ENCODE measurements at places on chromosomes 11 and 22.

GRCh38 chr11:45919806-45920530, 2.3 kb upstream of the PEX16 start:
- no peak for DNase-seq

DNA sequence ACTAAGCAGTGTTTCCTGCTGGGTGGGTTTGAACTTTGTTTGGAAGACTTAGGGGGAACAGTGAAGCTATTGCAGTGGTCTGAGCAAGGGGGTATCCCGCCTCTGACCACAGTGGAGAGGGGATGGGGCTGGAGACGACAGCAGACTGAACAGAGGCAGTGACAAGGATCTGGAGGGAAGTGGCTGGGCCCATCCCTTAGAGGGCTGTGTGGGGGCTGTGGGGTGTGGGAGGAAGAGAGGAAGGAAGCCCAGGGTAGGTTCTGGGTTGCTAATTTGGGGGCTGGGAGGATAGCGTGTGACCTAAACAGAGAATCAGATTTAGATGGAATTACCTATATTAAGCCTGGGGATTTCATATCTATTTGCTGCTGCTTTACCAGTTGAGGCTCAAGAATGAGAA, 70.7 kb downstream of the BMAL1 start:
- DNase-seq: no peak

GRCh38 chr11:120186456-120186773, 24.4 kb upstream of the OAF start:
- DNase-seq: no peak

DNA sequence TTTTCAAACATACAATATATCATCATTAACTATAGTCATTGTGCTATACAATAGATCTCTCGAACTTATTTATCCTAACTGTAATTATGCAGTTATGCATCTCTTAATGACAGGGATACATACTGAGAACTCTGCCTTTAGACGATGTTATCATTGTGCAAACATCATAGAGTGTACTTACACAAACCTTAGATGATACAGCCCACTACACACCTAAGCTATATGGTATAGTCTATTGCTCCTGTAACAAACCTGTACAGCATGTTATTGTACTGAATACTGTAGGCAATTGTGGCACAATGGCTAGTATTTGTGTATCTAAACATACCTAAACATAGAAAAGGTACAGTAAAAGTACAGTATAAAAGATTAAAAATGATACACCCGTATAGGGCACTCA, 27.4 kb upstream of the NRGN start:
- DNase-seq: no peak

DNA sequence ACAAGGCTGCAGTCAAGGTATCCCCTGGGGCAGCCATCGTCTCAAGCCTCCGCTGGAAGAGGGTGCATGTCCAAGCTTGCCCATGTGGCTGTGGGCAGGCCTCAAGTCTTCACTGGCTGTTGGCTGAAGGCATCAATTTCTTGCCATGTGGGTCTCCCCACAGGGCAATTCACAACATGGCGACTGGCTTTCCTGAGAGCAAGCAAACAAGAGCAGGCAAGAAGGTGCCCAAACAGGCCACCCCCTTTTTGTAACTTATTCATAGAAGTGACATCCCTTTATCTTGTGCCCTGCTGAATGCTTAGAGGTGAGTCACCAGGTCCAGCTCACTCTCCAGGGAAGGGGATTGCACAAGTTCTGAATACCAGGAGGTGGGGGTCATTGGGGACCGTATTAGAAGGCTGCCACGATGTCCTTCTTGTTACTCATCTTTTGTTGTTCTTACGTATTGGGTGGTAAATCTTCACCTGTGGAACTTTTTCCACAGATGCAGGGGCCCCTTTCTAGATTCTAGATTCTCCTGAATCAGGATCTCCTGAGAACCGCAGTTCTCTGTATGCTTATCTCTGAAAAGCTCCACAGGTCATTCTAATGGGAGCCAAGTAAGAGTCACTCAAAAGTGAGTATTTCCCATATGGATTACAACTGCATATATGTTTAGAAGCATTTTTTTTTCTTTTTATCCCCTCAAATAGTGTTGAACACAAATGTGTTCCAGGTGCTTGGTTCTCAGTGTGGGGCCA, 44.2 kb upstream of the MICAL2 start:
- no peak for DNase-seq

GRCh38 chr11:67665541-67666302, 8.7 kb downstream of the ALDH3B2 start:
- DNase-seq: no peak

DNA sequence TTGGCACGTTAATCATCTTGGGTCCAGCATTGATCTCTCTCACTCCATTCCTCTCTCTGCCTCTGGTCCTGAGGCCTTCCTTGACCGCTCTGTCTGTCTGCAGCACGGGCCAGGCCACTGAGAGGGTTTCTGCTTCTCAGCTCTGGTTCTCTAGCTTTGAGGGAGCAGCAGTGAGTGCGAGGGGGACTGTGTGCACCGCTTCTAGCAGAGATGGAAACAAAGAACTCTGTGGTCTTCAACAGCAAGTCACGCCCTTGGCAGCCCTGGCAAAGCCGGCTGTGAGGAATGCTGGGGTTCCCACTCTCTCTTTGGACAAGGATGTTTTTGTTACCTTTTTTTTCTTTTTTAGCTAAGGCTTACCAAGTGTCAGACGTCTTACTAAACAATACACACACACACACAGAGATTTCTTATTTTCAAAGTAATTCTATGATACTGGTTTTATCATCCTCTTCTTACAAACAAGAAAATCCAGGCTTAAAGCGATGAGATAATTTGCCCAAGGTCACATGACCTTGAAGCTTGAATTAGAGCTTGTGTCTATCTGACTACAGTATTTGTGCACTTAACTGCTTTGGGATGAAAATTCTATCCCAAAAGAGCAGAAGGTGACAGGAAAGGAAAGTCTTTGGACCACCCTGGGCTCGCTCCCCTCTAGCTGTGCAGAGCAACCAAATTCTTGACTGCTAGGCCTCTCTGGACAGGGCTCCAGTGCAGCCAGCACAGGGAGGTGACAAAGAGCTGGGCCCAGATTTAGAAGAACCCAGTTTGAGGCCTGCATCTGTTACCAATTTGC, 293.2 kb downstream of the NTM start:
- DNase-seq: no peak

DNA sequence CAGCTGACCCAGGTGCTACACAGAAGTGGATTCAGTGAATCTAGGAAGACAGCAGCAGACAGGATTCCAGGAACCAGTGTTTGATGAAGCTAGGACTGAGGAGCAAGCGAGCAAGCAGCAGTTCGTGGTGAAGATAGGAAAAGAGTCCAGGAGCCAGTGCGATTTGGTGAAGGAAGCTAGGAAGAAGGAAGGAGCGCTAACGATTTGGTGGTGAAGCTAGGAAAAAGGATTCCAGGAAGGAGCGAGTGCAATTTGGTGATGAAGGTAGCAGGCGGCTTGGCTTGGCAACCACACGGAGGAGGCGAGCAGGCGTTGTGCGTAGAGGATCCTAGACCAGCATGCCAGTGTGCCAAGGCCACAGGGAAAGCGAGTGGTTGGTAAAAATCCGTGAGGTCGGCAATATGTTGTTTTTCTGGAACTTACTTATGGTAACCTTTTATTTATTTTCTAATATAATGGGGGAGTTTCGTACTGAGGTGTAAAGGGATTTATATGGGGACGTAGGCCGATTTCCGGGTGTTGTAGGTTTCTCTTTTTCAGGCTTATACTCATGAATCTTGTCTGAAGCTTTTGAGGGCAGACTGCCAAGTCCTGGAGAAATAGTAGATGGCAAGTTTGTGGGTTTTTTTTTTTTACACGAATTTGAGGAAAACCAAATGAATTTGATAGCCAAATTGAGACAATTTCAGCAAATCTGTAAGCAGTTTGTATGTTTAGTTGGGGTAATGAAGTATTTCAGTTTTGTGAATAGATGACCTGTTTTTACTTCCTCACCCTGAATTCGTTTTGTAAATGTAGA, 1.7 kb downstream of the MALAT1 start:
- no peak for DNase-seq

GRCh38 chr11:104765401-104766095, 132.7 kb downstream of the CASP12 start:
- no peak for DNase-seq

DNA sequence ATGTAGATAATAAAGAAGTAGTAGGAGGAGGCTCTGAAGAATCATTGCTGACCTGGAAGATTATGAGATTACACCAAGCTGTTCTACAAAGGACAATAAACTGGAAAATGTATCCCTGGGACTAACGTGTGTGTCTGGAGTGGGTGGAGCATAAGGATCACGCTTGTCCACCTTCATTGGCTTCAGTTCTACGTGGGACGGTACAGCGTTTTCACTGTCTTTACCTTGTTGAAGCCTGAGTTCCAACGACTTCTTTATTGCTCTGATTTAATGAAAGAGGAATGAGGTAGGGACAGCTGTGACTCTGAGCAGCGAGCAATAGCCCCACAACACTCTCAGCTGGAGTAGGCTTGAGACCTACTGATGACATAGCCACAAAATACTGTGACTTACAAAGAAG, 87.0 kb downstream of the ARHGAP42 start:
- DNase-seq: no peak

GRCh38 chr22:40594924-40595323, 41.6 kb downstream of the MRTFA start:
- no peak for DNase-seq

GRCh38 chr11:128299132-128299726, 288.1 kb downstream of the ETS1 start:
- peak; percentile 45 for DNase-seq

DNA sequence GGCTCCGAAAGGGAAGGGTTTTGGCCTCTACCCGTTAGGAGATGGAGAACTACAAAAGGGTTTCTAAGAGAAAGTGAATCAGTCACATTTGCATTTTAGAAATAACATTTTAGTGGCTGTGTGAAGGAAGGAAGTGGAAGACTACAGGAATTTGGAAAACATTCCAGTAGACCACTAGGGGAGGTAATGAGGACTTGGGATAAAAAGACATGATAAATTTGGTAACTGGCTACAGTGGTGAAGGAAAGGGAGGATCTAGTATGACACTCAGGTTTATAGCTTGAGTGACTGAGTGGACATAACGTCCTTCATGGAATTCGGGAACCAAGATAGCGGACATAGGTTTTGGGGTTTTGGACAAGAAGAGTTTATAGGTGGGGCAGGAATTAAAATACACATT, 7.0 kb upstream of the RRM1 start:
- no peak for DNase-seq

DNA sequence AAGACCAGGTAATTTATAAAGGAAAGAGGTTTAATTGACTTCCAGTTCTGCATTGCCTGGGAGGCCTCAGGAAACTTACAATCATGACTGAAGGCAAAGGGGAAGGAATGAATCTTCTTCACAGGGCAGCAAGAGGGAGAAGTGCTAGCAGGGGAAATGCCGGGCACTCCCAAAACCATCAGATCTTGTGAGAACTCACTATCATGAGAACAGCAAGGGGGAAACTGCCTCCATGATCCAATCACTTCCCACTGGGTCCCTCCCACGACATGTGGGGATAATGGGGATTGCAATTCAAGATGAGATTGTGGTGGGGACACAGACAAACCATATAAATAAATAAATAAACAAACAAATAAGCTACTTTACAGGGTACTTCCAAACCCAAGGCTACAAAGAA, 28.8 kb upstream of the EXPH5 start:
- no peak for DNase-seq

- DNase-seq: no peak
Observed at GRCh38 chr22:49623176-49623575, 204.5 kb downstream of the BRD1 start.

DNA sequence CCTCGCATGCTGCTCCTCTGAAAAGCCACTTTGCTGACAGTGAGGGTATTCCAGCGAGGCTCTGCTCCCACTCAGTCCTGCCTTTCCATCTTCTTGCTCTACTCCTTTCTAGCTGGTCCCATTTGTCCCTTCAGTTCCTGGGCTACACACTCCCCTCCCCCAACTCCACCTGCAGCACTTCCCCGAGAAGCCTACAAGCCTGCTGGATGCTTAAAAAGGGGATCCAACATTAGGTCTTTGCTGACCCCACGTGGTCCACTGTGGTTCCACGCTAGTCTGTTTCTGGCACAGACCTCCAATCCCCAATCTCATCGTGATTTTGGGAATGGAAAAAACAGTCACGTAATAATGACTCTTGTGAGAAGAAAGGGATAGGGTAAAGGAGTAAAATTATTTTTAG, 121.6 kb upstream of the SNX19 start:
- DNase-seq: no peak

GRCh38 chr22:41919357-41920224, 4.7 kb upstream of the SHISA8 start:
- no peak for DNase-seq

DNA sequence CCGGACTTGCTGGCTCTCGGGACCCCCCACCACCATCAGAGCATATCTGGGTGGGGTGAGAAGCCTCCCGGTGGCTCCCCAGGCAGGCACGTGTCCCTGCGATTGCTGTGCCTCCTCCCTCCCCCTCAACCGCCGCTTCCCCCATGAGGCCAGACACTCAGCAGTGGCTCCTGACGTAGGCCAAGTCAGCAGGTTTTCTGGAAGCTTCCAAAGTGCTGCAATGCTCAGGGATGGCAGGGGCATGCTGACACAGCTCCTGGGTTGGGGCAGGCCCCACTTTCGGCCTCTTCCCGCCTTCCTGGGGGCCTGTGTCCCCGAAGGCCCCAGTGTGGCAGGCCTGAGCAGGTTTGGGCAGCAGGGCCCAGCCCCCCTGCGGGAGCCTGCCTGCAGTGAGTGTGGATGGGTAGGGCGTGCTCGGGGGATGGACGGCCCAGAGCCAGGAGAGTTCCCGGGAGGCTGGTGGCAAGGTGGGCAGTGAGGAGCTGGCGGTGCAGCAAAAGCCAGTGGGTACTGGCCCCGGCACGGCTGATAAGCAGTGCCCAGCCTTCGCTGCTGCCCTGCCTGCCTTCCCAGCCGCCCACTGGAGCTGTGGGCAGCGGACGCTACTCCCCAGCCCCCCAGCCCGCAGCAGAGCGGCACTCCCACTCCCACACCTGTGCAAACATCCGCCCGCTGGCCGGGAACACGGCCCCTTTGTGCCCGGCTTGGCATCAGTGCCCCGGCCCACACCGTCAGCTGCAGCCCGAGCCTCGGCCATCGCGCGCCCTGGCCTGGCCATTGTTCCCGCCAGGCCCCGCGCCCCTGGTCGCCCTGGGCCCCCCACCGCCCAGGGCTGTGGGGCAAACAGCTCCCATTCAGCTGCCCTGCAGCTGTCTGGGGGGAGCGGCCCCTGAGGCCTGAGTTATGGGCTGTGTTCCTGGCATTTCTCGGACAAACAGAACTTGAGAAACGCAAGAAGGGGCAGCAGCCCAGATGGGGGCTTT, 125.0 kb downstream of the KCNQ1OT1 start:
- no peak for DNase-seq

GRCh38 chr11:30128269-30128932, 102.4 kb upstream of the FSHB start:
- no peak for DNase-seq

DNA sequence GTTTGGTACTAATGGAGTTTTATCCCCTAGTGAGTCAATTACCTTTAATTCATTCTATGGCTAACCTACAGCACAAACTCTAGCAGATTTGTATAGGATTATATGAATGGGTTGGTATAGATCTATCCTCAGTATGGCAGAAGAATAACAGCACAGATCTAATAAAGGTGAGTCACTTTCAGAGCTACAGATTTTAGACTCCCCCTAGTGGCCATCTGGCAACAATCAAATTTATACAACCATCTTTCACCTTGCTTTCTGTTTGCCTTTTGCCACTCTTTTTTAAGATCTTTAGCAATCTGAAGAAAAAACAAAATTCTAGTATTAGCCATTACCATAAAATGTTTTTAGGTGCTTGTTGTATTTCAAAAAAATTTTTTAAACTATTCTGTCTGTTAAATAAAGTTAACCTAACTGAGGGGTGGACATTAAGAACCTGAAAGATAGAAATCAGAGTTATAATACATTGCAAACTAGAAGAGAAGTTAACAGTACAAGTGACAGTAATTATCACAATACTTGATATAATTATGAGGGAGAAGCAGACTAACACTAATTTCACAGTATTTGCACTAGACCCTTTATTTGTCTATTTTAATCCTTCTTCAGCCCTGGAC, 25.8 kb downstream of the DDIAS start:
- peak; percentile 26 for DNase-seq

Measured in smooth muscle cell of the brain vasculature (primary cell).